ENCODE measurements at places on chromosomes 4 and X. TPM values are rescaled to one million over a fixed set of nuclear protein-coding genes. Genes with fewer than 3 reads are reported as not detected.

The INTS12 gene
- total RNA-seq, result 15.1 TPM

The SMIM31 gene
- total RNA-seq, result not detected

The GAK gene
- 76.6 TPM for total RNA-seq

The PROM1 gene
- total RNA-seq, result 0.13 TPM

The TAF7L gene
- 0.20 TPM for total RNA-seq

The NSG1 gene
- total RNA-seq, result 0.72 TPM

The NDP gene
- 17.2 TPM for total RNA-seq

The MEPE gene
- not detected for total RNA-seq

The MAGEE1 gene
- 2.9 TPM for total RNA-seq

The RNF113A gene
- total RNA-seq, result 11.6 TPM

The KIAA1210 gene
- not detected for total RNA-seq

The GRIA3 gene
- 8.4 TPM for total RNA-seq

The GAB1 gene
- 11.5 TPM for total RNA-seq

The AREG gene
- total RNA-seq, result 0.30 TPM

The AKAP4 gene
- not detected for total RNA-seq

The ATP7A gene
- total RNA-seq, result 17.8 TPM

The ZNF518B gene
- total RNA-seq, result 28.7 TPM

The XK gene
- total RNA-seq, result 0.13 TPM

The PPAT gene
- total RNA-seq, result 11.7 TPM

The ERCC6L gene
- total RNA-seq, result 1.6 TPM

The OTC gene
- not detected for total RNA-seq

The BANK1 gene
- total RNA-seq, result 0.30 TPM

The GYPE gene
- 2.1 TPM for total RNA-seq

The FAT4 gene
- 39.0 TPM for total RNA-seq

The GALNTL6 gene
- not detected for total RNA-seq

The ITGB1BP2 gene
- total RNA-seq, result 3.4 TPM

The BEX5 gene
- total RNA-seq, result not detected

The NEIL3 gene
- total RNA-seq, result 0.89 TPM

The PTCHD1 gene
- not detected for total RNA-seq

The TMEM150C gene
- 0.53 TPM for total RNA-seq

The CSAG2 gene
- total RNA-seq, result not detected

The SLITRK4 gene
- 2.0 TPM for total RNA-seq

The ZXDA gene
- total RNA-seq, result 6.0 TPM

The AWAT2 gene
- total RNA-seq, result not detected

The PNMA6F gene
- total RNA-seq, result not detected

The C4orf51 gene
- total RNA-seq, result not detected

The LRRC66 gene
- 0.91 TPM for total RNA-seq

The SLC2A9 gene
- total RNA-seq, result 3.8 TPM

The PASD1 gene
- not detected for total RNA-seq

The REPS2 gene
- 0.72 TPM for total RNA-seq

The CXCL11 gene
- total RNA-seq, result not detected

The TCEAL8 gene
- total RNA-seq, result 102 TPM

The TBC1D9 gene
- total RNA-seq, result 45.7 TPM

The ADH1A gene
- not detected for total RNA-seq

The CXCL1 gene
- 120 TPM for total RNA-seq

The USP17L19 gene
- total RNA-seq, result not detected

The USP26 gene
- total RNA-seq, result not detected

The SPANXD gene
- total RNA-seq, result not detected

The NAP1L3 gene
- total RNA-seq, result 8.3 TPM

The NAP1L5 gene
- 7.8 TPM for total RNA-seq

The PPEF2 gene
- total RNA-seq, result not detected

The SMARCA1 gene
- 70.9 TPM for total RNA-seq

The DCAF12L2 gene
- 0.07 TPM for total RNA-seq

The CSAG1 gene
- not detected for total RNA-seq

The HTN3 gene
- total RNA-seq, result not detected

The RRAGB gene
- 39.7 TPM for total RNA-seq

The H2BW2 gene
- not detected for total RNA-seq

The ZMAT1 gene
- 1.1 TPM for total RNA-seq
